COLO829 (cell line): ENCODE measurements at places on chromosomes 5 and 9.

- no peak for DNase-seq
These were observed 43.0 kb upstream of the HTR4 start for GRCh38 chr5:148697180-148697808.

GRCh38 chr9:96486386-96487028, 36.5 kb downstream of the HABP4 start:
- DNase-seq, result no peak

GRCh38 chr5:130111746-130112145, 207.5 kb downstream of the CHSY3 start:
- DNase-seq, result no peak

- DNase-seq, result no peak
These were observed 6.1 kb upstream of the CEP72 start for GRCh38 chr5:606061-606460.

DNA sequence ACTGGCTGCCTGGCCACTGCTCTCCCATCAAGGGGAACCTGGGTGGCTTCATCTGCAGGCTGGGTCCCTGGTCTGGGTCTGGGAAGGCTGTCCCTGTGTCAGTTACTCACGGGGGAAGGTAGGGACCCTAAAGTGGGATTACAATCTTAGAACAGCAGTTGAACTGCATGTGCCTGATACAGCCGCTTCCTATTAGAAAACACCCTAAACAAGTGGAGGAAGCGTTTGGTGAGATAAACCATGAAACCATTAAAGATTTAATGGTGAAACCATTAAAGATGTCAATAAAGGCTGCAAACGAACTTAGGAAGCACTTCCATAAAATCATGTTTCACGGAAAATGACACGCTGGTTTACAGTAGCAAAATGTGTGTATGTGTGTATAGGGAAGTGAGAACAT, 2.5 kb upstream of the GFI1B start:
- no peak for DNase-seq

DNA sequence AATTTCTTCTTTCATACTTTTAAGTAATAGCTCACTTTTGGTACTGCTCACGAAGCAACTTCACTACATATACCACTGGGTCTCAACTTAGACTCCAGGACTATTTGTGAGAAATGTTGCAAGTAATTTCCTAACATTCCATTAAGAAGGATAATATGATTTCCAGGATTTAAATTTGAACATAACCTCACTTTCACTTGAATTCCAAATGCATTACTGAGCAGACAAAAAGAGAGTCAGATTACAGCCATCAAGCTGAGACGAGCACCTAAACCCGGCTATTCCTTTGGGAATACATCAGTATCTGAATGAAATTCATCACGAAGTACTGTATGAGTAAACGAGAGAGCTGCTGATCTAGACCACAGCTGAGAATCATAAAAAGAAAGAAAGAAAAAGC, 47.3 kb downstream of the LIFR start:
- DNase-seq, result no peak

- no peak for DNase-seq
These were observed 140.6 kb downstream of the ERCC6L2 start for GRCh38 chr9:96015876-96016686.

GRCh38 chr5:150068071-150068470, 18.3 kb downstream of the CSF1R start:
- no peak for DNase-seq

- DNase-seq, result no peak
These were observed 353 bp downstream of the SH3PXD2B start for GRCh38 chr5:172453986-172454357.

DNA sequence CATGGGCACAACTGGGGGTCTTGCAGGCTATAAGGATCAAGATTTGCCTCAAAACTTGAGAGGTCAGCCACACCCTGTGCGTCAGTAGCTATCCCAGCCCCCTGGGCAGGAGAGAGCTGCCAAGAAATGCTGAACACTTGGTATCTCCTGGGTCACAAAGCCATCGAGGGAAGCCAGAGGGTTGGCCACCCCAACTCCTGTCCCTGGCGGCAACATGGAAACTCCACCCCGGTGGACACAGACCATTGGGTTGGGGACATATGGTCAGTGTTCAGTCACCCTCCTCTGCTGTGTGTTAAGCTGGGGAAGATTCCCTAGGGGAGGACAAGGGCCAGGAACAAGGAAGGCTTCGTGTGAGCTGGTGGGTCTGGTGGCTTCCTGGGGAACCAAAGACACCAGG, 140.6 kb downstream of the C5orf15 start:
- DNase-seq, result no peak

DNA sequence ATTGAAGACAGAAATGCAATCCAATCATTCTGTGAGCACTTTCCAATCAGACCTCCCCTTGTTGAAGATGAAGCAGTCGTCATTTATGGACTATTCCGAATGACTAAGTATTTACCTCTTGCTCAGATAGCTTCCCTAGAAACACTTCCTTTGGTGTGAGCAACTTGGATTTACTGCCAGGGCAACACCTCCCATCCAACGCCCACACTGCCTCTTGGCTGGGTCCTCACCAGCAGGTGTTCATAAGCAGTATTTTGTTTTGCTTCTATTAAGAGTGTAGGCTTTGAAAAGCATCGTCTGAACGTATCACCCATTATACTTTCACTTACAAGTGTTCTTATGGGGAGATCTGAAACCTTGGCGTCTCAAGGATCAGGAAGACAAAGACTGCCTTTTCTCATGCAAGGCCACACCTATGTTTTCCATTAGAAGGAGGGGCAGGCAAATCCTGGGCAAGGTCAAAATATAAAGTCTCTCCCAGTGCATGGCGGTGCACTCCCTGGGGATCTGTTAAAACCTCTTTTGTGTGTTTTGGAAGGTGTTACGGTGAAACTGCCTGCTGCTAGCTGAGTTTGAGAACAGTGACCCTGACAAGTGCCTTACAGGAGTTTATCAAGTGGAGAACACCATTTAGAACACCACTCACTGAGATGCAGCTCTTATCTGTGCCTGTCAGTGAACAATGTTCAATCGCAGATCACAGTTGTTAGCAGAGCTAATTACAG, 10.6 kb upstream of the MARCHF3 start:
- DNase-seq, result no peak

DNA sequence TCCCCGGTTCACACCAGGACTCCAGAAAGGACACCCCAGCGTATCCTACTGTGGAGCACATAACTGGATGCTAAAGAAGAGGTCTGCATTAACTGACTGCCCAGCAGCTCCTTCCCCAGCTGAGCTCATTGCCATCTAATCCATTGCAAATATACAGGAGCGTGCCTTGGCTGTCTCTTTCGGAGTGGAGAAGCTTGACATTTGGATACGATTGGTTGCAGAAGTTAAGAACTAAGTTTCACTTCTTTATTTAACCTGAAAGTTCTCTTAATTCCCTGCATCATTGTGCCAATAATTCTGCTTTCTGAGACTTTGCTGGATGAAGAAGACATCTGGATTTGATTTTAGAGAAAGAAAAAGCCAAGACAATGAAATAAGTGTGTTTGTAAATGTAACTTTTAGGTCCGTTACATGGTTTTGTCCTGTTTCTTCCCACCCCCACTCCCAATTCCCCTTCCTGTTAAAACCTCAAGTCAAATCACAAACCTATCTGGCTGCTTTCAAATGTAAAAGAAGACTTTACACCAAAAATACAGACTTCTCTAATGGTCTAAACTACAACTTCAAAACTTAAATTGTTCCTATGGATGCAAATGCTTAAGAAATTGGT, 33.9 kb downstream of the TAS2R1 start:
- DNase-seq, result no peak

- no peak for DNase-seq
These were observed 57.9 kb downstream of the PRRT1B start for GRCh38 chr9:131603199-131603598.

- DNase-seq, result peak; percentile 61
These were observed 17.9 kb upstream of the ASS1 start for GRCh38 chr9:130426883-130427282.

GRCh38 chr9:98533132-98533531, 175.6 kb downstream of the GABBR2 start:
- no peak for DNase-seq

DNA sequence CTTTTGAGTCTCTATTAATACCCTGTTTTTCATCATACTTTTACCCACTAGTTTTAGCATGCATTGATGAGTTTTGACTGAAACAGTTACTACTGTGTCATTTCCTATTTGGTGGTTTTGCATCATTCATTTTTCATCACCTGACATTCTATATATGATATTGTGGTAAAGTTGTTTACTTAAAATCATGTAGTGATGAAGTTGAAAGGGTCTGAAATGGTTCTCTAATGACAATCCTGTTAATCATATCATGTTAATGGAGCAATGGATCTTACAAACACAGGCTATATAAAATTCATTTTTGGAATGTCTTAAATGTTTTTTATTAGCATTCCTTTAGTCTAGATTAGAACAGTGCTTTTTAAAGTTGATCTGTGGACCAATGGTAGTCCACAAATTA, 84.1 kb downstream of the ERBIN start:
- DNase-seq, result no peak

GRCh38 chr5:58327289-58327688, 132.6 kb downstream of the PLK2 start:
- no peak for DNase-seq

GRCh38 chr9:136679431-136679941, 7.8 kb downstream of the AGPAT2 start:
- no peak for DNase-seq

DNA sequence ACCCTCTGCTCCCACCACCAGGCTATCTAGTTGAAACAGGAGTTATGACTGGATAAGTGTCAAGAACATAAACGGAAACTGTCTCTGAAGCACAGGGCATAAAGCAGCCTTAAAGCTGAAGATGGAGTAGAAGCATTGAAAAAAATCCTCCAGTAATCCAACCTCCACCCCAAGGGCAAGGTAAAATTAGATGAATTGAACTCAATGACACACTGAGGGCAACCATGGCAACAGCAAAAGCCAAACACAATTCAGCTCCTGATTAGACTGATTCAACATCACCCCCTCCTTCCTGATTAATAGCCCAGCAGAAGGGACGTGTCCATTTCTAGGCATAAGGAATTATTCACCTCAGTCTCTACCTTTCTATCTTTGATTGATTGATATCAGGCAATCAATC, 183.2 kb upstream of the MAP3K1 start:
- no peak for DNase-seq

DNA sequence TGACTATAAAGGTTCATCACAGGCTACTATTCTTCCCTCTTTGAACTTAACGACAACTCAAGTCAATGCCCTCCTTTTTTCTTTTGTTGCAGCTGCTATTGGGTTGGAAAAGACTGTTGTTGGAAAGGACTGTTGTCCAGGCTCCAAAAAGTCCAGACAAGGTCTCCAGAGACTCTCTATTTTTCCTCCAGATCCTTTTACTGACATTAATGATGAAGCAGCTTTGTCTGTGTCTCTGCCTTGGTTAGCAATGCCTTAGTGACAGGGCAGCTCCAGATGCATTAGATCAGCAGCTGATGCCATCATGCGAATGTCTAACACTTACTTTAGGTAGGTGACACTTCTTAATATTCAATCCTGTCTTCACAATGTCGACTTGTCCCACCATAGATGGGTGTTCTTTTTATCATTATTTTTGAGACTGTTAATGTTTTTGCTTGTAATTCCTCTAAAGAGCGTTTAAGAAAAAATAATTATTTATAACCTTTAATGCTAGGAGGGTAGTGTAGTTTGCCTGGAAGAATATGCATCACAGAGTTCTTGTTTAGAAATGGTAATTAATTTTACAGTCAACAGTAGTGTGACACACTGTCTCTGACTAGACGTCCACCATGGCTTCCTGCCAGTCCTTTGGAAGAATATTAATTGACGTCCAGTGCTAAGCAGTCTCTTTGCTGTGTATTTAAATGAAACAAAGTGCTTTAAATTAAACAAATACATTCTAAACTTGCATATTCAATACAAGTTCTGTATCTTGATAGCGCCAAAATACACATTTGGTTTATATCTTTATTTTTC, 492.2 kb downstream of the NR2F1-AS1 start:
- DNase-seq, result no peak

- DNase-seq, result no peak
These were observed 295.9 kb downstream of the ARHGAP26 start for GRCh38 chr5:143065996-143066522.

GRCh38 chr5:38478878-38479277, 77.6 kb downstream of the LIFR start:
- DNase-seq, result no peak

GRCh38 chr9:73684601-73685000, 532.9 kb downstream of the ANXA1 start:
- no peak for DNase-seq

DNA sequence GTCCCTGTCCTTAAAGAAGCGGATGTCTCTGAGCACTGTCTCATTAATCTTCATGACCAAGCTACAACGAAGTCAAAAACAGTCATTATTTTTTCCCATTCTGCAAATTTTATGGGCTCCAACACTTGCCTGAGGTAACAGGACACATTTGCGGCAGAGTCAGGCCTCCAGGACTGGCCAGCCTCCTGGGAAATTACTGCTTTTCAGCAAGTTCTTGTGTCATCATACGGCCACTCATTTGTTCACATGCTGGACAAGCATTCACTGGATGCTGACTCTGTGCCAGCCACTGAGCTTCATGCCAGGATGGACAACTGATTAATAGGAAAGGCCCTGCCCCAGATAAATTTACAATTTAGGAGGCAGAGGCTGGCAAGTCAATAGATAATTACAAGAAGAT, 305.7 kb downstream of the ACTL7B start:
- no peak for DNase-seq
